ENCODE measurements at places on chromosomes 12 and 14.

DNA sequence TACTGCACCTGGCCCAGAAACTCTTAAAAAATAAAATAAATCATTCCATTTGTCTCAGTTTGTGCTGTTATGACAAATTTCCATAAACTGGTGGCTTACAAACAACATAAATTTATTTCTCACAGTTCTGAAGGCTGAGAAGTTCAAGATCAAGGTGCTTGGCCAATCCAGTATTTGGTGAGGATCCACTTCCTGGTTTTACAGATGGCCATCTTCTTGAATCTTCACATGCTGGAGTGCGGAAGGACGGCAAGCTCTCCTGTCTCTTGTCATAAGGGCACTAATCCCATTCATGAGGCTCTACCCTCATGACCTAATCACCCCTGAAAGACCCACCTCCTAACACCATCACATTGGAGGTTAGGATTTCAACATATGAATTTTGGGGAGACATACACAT, 29.9 kb upstream of the MYBPC1 start:
- DNase-seq = no peak

DNA sequence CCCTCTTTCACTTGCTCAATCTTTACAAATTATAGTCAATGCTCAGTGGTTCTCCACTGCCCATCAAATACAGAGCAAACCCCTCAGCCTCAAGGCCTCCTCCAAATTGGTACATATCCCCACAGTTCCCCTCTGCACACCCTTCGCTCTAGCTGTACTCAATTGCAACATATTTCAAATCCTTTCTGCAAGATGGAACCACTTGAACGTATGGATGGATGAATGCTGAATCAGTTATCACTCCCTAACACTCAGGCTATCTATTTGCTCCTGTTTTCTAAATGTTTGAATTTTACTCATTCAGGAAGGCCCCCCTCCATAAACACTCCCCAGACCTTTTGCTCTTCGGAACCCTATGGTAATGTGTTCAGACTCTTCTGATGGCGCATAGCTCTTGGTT, 24.5 kb downstream of the ATG14 start:
- DNase-seq = no peak

DNA sequence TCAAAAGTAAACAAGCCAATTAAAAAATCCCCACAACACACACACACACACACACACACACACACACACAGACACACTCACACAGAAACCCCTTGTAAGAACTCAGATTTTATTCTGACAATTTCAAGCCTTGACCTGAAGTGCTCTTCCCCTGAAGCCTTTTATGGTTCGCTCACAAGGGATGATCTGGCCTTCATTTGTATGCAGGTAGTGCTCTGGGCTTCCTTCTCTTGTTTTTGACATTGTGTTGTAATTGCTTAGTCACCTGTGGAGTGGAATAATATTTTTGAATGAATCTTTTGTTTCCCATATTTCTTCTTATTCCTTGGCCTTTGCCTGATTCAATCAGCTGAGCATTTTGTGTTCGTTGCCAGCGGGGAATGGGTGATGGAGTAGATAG, 83.3 kb upstream of the CSRP2 start:
- no peak for DNase-seq

- no peak for DNase-seq
Observed at GRCh38 chr12:31877884-31878283, 81.3 kb upstream of the RESF1 start.

GRCh38 chr14:96269359-96269710, 13.3 kb downstream of the BDKRB1 start:
- DNase-seq = no peak

Measured in activated T-helper 1 cell treated with anti-CD3 and anti-CD28 coated beads, Interleukin-2, amount 50 U/mL, for 16 hours (primary cell).